ENCODE measurements at places on chromosomes 12 and 14.

DNA sequence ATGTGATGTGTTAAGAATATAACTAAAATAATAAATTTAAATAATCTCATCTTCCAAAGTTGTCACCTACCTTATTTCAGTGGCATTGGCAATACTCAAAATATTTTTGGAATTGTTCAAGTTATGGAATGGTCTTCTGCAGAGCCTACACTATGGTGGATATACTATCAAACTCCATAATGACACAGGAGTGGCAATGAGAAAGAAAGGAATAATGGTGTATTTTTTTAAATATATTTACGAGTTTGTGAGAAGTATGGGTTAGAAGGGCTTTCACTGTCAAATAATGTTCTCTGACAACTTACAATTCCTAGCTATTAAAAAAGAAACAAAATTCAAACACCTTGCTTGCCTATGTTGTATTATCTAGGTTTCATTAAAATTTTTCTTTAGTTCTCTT, 38.1 kb downstream of the HEATR5A start:
- DNase-seq = no peak

DNA sequence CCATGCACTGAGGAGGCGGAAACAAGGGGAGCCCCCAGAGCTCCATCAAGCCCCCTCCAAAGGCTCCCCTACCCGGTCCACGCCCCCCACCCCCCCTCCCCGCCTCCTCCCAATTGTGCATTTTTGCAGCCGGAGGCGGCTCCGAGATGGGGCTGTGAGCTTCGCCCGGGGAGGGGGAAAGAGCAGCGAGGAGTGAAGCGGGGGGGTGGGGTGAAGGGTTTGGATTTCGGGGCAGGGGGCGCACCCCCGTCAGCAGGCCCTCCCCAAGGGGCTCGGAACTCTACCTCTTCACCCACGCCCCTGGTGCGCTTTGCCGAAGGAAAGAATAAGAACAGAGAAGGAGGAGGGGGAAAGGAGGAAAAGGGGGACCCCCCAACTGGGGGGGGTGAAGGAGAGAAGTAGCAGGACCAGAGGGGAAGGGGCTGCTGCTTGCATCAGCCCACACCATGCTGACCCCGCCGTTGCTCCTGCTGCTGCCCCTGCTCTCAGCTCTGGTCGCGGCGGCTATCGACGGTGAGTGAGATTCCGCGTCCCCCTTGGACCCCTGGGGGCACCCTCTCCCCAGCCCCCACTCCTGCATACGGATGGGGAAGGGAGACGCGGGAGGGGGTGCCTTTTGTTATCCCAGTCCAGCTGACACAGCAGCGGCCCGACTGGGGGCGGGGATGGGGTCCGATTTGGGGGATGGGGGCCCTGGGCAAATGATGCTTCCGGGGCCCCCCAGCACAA, 400 bp downstream of the LRP1 start:
- no peak for DNase-seq

DNA sequence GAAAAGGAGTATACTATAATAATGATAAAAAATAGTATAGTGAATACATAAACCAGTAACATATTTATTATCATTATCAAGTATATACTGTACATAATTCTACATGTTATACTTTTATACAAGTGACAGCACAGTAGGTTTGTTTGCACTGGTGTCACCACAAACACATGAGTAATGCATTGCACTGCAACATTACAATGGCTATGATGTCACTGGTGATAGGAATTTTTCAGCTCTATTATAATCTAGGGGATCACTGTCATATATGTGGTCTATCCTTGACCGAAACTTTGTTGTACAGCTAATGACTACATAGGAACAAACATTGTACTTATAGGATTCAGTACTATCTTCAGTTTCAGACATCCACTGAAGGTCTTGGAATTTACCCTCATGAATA, 165.8 kb upstream of the SYT1 start:
- DNase-seq = no peak

DNA sequence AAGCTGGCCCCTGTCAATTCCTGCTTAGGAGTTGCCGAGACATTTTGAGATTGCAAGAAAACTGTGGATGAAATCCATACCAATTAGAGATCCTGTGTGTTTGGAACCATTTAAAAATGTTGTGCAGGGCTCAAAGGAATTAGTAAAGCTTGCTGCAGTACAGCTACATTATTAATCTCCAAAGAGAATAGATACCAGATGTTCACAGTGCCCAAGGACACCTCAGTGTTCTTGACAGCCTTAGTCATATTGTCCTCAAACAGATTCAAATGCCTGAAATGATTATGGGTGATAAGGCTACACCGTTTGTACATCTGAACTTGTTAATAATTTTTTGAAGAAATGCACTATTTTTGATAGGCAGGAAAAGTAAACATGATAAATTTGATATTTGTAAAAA, 164.6 kb downstream of the MSRB3 start:
- DNase-seq = no peak

DNA sequence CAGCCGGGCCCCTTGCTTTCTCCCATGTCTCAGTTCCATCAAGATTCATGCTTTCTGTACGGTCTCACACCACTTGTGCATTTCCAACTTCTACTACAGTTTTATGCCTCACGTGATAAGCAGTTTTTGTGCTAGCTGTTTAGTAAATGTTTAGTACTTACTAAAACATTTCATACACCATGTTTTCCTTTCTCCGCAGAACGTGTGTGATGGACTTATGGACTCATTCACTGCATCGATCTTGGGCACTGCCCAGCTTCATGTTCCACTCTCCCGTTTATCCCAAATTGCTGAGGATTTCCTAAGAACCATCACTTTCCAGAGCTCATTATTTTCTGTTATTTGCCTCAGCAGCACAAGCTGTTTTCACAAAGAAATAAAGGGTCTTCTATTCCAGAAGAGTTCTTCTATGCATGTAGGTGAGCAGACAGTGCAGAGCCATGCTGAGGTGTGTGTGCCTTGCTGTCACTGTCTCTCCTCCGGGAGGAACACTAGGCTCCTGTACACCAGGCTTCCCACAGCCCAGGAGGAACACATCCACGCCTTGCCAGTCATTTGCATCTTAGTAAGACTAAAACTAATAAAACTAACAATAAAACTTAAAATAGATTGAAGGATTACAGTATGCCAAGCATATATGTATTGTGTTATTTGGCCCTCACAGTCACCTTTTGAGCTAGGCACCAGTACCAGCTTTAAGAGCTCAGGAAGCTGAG, 90.3 kb upstream of the EEA1 start:
- no peak for DNase-seq

DNA sequence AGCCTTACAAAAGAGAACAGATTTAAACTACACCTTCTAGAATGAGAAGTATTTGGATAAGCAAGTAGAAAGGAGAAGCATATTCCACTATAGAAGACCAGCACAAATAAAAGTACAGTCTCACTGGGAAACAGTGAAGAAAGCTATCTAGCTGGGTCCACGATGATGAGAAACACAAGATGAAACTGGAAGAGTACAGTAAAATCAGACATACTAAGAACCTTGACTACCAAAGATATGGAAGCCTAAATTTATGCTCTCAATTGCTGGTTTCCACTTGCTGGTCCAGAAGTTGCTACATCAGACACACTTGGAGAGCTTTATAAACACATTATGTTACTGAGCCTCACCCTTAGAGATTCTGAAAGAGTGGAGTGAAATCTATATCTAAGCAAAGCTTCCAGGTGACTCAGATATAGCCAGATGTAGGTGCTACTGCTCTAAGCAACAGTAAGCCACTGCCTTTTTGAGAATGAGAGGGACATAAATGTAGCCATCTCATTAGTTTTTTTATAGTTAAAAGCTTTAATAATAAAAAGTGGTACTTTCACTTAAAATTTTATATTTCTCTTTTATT, 96.3 kb upstream of the BBS10 start:
- no peak for DNase-seq

DNA sequence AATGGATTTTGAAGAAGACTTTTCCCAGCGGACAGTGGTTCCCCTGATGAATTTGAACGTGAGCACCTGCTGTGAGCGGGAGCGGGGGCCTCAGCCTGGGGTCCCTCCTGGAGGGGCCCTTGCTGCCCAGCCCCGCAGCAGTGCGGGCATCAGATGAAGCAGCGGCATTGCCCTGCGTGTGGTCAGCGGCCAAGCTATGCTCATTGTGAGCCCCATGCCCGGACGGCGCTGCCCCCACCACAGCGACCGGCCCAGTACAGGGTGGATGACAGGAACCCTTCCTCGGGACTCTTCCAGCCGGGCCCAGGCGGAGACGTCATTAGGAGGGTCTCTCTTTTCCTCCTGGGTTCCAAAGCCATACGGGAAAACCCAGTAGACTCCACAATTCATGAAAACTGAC, 3.5 kb downstream of the LRCOL1 start:
- no peak for DNase-seq

DNA sequence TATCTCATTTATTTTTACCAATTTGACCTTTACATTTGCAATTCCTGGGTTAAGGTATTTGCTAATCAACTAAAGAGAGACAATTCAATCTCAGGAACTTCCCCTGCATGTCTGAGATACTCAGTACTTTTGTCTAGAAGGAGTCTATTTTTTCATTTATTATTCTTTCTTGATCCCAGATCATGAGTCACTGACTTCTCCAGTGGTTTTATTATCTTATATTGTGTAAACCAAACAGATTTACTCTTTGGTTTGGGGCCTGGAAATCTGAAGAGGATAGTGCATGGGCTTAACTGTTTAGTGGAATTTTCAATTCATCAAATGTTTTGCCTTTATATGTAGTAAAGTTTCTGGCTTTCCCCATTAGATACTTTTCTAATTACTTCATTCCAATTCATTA, 185.4 kb downstream of the ALG10B start:
- no peak for DNase-seq

DNA sequence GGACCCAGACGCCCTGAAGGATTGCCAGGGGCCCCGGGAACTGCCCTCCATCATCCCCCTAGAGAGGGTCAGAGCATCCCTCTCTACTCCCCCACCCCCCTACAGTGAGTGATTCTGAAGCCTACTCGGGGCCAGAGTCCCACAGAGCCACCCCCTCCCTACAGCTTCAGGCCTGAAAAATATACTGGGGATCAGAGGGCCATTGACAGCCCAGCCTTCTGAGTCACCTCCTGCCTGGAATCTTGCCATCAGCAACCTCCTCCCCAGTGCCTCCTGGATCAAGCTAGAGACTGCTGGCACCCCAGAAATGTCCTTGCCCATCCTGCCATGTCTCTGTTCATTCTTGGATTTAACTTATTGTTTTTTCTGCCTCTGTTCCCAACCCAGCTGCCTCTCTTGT, 21.7 kb upstream of the MIA2 start:
- DNase-seq = no peak

GRCh38 chr12:64180951-64181350, 41.1 kb downstream of the KICS2 start:
- DNase-seq = no peak

DNA sequence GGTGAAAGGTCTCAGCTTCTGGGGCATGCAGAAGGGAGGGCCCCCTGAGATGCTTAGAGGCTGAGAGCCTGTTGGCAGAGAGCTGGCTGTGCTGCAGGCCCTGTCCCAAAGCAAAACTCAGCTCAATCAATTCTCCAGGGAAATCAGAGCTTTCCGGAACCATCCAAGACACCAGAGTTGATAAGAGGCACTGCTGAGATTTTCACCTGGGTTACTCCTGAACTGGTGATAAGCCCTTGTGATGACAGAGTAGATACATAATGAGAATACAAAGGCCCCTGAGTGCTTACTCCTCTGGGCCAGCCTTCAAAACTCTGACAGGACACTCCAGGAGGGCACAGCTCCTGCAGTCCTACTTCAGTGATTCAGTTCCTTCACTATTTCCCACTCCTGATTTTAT, 63.9 kb downstream of the ARL6IP4 start:
- no peak for DNase-seq

DNA sequence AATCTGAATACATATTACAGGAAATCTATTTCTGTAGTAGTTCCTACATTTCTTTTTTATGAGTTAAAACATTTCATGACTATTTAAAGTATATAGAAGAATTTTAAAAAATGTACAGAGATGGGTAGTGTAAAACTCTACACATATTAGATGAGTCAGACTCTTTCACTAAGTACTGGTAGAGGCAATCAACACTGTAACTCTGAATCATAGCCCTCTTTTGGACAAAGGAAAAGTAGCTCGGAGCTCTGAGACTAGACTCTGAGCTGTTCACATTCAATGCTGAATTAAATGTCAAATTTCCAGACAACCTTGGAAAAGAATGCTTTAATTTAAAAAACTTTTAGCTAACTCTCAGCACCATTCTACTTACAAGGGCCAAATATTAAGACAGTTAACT, 3.4 kb downstream of the PTCSC3 start:
- no peak for DNase-seq

GRCh38 chr12:54658306-54659264, 10.4 kb upstream of the DCD start:
- DNase-seq = no peak

GRCh38 chr14:36365766-36366165, 45.3 kb upstream of the MBIP start:
- DNase-seq = no peak

DNA sequence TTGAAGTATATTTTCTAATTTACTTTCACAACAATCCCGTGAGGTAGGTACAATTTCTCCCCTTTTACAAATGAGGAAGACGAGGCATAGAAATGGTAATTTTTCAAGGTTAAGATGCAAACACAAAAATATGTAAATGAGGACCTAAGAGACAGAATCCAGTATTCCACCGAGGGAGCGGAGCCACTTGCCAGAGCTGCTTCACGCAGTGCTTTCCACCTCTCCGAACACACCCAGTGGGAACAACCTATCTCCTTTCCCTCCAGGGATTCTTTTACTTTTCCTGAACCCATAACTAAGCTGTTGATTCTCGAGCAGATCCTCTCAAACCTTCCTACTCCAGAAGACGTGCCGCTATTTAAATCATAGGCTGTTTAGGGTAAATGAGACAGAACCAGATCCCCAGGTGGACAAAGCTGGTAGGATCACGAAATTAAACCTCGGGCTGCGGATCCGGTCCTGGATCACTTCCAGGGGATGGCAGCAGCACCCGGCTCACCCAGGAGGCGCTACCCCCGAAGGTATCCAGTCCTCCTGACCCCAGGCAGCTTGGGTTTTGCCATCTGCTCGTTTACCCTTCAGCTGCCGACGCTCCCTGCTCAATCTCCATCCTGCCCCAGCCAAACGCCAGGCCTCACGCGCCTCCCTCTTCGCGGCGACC, 1.5 kb downstream of the DDHD1 start:
- DNase-seq = peak; percentile 24

DNA sequence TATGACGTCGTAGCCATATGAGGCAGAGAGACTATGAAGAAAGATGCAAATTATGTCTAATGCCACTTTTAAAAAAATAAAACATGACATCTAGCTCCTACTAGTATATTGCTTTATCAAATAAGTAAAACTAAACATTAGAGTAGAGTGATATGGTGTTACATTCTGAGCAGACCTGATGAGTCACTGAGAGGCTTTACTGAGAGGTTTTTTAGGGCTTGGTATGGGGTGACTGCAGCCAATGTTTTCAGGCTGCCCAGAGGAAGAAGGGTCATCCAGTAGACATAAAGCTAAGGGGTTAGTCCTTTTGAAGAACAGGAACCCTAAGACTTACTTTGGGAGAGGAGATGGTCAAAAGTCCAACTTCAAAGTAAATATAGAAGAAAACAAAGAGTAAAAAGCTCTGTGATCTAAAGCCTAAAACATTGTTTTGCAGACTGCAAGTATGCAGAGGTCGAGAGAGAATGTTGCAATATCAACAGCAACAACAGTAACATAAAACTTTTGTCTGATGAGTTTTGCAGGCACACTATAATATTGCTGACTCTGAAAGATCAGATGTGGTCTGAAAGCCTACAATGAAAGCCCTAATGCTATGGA, 774.7 kb downstream of the TMTC2 start:
- no peak for DNase-seq

GRCh38 chr14:105440554-105440900, 20.9 kb downstream of the MTA1 start:
- DNase-seq = no peak

All from activated gamma-delta T cell (primary cell).